ENCODE measurements at places on chromosomes 1 and 21.

DNA sequence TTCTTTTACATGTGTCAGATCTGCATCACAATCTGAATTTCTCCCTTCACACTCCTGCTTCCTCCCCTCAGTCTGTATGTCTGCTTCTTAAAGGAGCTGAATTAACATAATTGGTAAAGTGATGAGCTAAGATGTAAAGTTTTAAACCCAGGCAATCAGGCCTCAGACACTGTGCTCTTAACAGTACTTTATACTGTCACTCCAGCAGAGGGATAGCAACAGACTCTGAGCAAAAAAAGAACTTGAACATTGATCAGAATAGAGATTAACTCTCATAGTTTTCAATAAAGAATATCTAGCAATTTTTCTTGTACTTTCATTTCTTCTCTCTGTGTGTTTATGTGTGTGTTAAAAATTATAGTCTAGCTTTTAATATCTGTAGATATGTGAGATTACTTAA, 110.3 kb downstream of the DUSP10 start:
- no peak for DNase-seq

DNA sequence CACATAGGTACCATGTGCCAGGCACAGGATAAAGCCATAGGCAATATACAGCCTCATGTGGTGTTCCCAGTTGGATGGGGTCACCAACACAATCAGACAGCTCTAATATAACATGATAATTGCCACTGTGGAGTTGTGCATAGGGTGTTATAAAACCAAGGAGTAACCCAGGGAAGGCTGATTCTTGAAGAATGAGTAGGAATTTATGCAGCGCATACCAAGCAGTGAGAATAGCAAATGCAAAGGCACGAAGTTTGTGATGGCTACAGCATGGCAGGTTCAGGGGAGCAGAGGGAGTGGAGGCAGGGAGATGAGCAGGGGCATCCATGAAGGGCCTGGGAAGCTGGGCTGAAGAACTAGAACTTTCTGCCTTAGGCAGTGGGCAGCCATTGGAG, 20.4 kb upstream of the SLC2A1 start:
- DNase-seq, result no peak

DNA sequence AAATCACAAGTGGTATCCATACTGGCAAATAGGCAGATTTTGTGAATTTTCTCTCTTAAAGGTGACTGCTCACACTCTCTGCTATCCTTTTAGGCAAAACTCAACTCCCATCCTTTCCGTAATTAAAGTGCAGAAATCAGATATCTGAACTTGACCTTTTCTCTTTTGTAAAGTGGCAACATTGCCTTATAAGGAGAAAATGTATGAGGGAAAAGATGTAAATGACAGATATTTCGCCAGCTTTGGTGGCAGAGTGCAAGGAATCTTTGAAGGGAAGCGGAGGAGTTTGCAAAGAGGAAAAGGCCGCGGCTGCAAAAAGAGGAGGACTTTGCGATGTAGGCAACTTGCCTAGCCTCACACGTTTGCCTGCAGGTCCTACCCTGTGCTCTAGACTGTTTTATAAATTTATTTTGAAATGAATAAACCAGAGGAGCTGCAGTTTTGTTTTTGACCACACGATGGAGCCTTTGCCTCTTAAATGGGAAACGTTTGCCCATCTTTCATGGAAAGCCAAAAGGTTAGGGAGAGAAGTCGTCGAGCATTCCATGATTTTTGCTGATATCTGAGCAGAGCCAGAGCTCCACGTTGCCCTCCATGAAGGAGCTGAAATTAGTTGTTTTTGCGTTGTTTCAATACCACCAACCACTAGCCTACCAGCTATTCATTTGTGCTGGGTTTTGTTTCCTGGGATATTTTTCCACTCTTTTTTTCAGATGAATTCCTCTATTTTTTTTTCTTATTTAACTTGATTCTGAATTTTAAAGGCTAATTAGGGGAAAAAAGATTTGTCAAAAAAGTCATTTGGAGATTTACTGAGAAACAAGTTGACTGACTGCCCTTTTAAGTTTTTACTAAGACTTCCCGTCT, 242.3 kb downstream of the LMX1A start:
- DNase-seq, result peak; percentile 81

DNA sequence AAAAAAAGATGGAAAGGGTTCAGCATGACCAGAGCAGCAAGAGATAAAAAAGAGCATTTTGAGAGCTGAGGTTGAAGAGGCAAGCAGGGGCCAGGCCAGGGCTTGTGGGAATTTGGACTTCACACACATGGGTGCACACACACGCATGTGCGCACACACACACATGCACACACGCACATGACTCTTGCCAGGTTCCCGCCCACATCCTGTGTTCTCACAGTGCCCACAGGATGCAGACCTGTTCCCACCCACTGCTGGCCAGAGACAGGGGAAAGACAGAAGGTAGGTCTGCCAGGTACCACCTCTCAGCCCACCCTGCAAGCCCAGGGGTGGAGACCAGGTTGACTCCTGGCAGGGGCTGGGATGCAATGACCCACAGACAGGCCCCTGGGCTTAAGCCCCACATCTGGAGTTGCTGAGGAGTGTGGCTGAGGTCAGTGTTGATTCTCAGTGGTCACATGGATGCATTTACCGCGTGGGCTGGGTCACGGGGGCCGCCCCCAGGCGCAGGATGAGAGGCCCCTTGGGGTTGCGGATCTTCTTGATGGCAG, 4.4 kb downstream of the COL16A1 start:
- DNase-seq, result no peak

- DNase-seq, result no peak
Measured at GRCh38 chr1:14788080-14788479, 189.6 kb downstream of the KAZN start.

DNA sequence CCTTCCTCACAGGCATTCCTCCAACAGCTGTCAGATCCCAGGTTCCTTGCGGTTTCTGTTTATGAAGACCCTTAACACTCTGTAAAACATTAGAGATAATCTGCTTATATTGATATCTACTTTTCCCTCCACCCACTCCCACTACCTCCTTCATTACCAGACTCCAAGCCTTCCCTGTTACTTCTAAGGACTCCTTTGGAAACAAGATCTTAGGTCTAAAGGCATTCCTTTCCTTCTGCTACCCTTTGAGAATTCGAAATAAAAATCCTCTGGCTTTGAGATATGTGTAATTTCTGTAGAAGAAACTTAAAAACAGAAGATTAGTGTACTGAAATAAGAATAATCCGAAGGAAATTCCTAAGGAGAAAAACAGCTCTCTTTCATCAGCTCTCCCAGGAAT, 23.7 kb upstream of the LYPLAL1 start:
- DNase-seq, result peak; percentile 41

DNA sequence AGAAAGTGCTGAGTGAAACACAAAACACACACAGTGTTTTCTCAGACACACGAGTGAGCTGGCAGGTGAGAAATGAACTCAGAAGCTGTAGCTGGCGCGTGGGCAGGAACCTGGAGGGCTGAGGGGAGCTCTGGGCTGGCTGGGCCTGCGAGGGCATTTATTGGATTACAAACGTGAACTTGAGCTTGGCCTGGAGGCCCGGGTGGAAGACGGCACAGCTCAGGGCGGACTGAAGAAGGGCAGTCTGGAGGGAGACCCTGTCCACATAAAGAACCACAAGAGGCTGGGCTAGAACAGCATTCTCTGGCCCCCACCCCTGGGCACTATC, 52.1 kb upstream of the ADARB1 start:
- DNase-seq, result no peak
